ENCODE measurements at places on chromosomes 4 and X.

GRCh38 chr4:110020139-110020538 lies 107.5 kb downstream of the EGF start:
- no peak for DNase-seq

DNA sequence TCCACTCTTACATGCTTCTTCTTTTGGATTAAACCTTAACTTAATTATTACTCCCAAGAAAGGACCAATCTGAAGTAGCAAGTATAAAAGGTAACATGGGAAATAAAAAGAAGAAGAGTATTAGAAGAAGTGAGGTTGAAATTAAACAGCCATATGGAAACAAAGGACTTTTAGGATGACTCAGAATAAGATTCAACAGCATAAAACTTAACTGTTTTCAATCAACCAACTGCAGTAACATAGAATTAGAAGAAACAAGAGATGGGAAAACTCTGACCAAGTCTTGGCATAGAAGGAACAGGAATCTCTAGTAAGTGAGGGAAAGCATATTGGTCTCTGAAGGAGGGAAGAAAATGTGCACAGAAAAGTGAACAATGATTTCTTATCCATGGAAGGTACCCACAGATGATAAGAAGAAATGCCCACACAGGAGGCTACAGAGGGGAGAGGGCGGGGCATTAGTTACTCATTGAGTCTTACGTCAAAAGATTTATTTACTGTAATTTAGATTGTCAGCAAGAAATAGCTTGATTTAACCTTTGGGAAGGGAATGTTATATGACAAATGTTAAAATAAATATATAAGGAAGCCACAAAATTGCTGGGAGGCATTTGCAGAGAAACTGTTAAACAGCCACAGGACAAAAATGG lies 177.3 kb downstream of the BANK1 start:
- DNase-seq = no peak

DNA sequence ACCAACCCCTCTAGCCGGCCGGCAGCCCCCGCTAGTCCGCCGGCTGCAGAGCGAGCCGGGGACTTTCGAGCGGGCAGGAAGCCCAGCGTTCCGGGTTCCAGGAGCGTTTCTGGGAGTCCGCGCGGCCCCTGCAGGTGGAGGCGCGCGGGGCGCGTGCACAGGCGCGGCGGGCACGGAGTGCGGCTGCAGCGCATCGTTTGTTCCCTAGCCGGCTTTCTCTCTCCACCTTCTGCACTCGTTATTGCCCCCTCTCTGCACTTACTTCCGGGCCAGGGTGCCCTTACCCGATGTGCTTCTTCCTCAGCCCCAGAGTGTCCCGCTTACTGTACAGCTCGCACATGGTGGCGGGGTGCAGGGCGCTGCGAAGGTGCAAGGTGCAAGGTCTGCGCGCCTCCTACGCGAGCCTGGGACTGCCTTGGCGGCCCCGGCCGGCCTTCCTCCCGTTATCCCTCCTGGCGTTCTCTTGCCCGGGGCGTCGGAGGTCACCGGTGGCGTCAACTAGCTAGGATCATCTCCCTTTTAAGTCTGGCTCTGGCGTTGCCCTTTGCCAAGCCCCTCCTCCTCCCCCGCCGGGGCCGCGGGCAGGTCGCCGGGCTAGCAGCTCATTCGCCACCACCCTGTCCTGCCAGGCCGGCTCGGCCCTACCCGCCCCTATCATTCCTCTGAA lies at the start of gene ETNPPL:
Gene ETNPPL (minus strand): TSS at position 495 of the 667 bp plus-strand sequence. CDS start 155 bp downstream, at position 340.
- no peak for DNase-seq

- no peak for DNase-seq
Observed at GRCh38 chr4:94504545-94504944, 52.8 kb downstream of the PDLIM5 start.

GRCh38 chr4:41799126-41799525 lies 50.6 kb upstream of the PHOX2B start:
- DNase-seq = no peak

DNA sequence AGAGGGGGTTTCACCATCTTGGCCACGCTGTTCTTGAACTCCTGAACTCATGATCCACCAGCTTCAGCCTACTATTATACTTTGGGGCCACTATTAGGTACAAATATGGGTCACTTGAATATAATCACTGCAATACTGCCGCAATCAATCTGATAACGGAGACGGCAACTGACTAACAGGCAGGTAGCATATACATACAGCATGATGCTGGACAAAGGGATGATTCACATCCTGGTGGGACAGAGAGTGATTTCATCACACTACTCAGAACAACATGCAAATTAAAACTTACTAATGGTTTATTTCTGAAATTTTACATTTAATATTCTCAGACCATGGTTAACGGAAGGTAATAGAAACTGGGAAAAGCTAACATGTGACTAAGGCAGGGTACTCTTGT lies 10.9 kb downstream of the LRBA start:
- DNase-seq = peak; percentile 53

- DNase-seq = peak; percentile 17
Observed at GRCh38 chr4:173051716-173052115, 116.9 kb upstream of the GALNT7 start.

DNA sequence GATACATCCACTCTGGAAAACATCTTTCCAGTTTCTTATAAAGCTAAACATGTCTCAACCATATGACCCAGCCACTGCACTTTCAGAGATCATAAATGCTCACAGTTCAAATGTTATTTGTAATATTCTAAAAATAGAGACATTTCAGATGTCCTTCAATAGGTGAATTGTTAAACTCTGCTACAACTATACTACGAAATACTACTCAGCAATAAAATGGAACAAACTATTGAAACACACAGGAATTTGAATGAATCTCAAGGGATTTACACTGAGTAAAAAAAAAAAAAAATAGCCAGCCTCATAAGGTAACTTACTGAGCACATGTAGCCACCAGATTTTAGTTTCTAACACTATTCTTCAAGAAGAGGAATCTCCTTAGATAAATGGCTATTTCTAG lies 253.9 kb downstream of the PCDH18 start:
- no peak for DNase-seq

DNA sequence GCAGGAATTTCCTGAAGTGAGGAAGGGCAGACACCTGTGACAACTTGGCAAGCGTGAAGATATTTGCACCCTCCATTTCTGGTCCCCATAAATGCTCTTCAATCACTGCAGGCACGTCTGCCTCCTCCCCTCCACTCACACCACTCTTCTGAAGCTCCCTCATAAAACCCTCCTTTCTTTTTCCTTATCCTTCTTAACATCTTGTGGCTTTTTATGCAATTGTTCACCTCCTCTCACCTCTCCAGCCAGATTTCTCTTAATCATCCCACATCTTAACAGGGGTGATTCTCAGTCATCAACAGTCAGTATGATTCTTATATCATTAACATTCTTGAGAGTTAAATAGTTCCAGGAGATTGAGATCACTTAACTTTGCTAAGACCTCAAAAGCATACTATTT lies 277.4 kb downstream of the SPRY1 start:
- no peak for DNase-seq

- DNase-seq = no peak
Observed at GRCh38 chr4:17024425-17024824, 126.0 kb upstream of the LDB2 start.

DNA sequence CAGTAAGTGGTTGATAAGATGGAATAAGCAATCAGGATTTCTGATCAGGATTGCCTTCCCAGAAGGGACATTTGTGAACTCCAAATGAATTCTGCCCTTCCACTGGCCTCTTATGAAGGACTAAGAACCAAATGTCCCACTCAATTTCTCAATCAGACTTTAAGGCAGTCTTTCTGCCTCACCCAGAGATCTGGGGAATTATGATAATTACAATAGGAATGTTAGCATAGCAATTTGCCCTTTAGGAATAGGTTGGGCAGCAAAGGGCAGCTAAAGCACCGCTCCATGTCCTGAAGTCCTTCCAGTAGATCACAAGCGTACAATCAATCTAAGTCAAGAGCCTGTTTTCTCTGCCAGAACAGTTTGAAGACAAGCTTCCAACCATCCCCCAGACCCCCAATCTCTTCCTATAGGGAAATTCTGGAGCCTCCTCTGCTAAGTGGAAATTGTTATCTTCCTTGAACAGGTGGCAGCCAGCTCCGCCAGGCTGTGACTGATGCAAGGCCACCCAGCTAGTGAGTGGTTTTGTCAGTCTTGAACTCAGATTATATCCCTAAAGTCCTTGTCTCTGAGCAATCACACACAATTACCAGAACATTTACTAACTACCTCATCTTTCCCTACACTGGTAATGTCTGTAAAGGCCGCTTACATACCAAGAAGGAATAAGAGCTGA lies 18.6 kb downstream of the NKX3-2 start:
- DNase-seq = no peak

DNA sequence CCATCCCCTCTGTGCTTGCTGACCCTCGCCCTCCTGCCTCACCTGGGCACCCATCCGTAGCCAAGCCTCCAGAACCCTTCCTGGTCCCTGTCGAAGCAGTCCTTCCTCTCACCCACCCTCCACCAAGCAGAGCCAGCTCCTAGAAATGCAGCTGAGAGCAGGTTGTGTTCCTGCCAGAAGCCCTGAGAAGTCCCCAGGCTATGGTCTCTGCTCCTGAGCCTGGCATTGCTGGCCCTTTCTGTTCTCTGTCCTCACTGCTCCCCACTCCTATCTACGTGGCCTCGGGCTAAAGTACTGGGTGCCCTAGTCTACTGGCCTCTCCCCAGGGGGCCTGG lies 2.1 kb upstream of the CPZ start:
- no peak for DNase-seq

GRCh38 chr4:82584931-82585330 lies 23.1 kb upstream of the TMEM150C start:
- DNase-seq = no peak

DNA sequence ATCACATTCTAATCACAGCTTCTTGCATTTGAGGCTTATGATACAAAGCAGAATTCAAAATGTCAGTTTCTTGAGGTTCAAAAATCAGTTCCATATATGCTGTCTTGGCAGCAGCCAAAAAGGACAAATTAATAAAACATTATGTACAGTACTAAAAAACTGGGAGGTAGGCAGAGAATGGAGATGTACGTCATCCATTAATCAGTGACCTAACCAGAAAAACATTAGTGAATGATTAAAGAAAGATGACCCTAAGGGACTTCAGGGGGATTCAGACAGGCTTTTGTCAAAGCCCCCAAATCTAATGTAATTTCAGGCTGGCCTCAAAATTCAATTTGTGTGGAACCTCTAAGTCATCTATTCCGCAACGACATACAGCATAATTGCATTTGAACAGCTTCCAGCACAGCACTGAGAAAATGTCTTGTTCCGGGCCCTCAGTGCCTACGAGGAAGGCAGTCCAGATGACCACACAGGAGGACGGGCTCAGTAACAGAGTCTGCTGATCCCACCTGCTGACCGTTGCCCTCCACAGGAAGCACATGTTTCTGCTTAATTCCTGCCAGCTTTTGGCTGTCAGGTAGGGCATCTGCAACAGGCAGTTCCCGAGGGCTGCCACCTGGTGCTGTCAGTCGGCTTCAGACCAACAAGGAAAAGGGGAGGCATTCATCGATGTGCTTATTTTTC lies 83.8 kb upstream of the HHIP start:
- no peak for DNase-seq

DNA sequence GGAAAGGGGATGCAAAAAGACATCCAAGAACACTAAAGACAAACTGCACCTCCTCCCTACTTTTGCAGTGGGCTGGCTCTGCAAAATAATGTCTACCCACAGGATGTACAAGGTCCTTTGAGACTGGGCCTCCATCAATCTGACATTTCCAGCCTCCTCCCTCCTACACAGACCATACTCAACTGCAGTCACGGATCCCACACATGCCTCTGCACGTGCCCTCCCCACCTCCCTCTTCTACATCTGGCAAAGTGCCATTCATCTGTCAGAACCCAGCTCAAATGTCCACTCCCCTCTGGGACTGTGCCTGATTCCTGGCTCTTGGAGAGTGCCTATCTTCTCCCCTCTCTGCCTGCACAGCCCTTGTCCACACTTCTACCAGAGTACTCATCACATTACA lies 50.3 kb downstream of the CHRDL1 start:
- no peak for DNase-seq

DNA sequence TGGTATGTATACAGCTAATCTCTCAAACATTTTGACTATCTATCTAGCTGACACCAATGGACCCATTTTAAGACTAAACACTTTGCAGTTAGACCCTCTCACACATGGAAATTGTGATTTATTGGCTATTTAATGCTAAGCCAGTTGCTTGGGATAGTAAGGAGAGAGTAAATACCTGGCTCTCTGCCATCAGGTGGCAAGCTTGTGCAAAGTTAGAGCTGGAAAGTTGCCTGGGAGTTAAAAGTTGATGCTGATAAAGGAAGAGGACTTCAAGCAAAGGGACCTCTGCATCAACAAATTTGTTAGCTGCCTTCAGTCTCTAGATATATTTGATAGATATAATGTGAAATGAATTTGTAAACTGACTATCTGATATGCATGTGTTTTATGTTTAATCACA lies 61.1 kb downstream of the PACRGL start:
- DNase-seq = no peak
